ENCODE measurements at places on chromosomes 7 and 10.

DNA sequence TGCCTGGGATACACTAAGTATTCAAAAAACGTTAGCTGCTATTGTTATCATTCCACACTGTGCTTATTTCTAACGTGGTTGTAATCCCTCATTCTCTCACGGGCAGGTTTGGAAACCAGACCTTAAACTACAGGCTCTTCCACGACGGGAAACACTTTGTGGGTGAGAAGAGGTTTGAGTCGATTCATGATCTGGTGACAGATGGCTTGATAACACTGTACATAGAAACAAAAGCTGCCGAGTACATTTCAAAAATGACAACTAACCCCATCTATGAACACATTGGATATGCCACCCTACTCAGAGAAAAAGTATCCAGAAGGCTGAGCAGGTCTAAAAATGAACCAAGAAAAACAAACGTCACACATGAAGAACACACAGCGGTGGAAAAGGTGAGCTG is 163.2 kb upstream of the PRR15 start:
- no peak for DNase-seq

- DNase-seq: no peak
Measured at GRCh38 chr7:101589052-101589451, 40.0 kb downstream of the MYL10 start.

DNA sequence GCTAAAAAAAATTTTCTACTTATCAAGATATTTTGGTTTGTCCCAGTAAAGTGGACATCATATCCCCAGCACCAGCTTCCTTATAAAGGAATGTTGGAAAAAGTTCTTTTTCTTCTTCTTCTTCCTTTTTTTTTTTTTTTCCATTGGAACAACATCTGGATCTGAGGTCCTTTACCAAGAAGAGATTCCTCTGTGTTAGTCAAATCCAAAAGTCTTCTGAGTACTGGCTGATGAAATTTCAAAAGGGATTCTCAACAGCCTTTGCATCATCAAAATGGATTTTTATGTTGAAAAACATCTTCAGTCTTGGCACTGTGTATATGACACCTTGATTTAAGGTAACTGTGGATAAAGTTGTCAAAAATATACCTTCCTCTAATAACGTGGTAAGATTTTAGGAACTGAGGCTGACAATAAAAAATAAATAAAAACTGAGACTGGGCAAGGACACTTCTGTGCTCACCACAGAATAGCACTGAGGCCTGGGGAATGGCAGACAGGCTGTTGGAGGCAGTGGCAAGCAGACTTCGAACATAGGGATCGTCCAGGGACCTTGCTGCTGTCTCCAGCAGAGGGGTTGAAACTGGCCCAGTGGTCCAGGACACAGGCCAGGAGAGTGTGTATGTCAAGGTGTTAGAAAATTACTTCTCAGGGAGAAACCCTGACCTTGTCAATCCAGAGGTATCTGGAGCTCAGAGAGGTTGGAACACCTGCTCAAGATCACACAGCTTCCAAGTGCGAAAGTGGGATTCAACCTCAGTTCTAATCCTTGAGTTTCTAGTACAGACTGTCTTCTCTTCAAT is 130.4 kb downstream of the PTPN20 start:
- no peak for DNase-seq

GRCh38 chr10:9878383-9878782 is 1139.3 kb upstream of the CELF2 start:
- no peak for DNase-seq

GRCh38 chr7:24722386-24723177 is 34.7 kb downstream of the GSDME start:
- no peak for DNase-seq

DNA sequence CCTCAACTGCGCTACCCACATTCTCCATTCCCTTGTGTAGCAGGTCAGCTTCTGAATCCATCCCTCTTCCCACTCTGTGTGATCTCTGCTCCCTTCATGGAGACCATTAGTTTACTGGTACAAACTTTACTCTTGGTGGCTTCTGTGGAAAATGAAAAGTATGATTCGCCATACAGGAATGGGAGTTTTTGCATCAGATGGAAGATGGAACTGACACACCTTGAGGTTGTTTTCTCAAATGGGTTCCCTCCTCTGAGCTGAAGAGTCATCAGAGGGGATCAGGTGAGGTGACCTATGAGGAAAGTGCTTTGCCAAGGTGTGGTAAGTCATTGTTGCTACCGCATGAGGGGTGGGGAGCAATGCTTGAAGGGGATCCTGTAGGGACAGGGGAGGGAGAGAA is 266.8 kb downstream of the INHBA start:
- no peak for DNase-seq

GRCh38 chr7:128389085-128389617 is 20.6 kb downstream of the IMPDH1 start:
- no peak for DNase-seq

GRCh38 chr10:99781734-99782429 is 558 bp upstream of the ABCC2 start:
- DNase-seq: no peak

GRCh38 chr10:15433850-15434537 is 62.9 kb upstream of the FAM171A1 start:
- DNase-seq: no peak

DNA sequence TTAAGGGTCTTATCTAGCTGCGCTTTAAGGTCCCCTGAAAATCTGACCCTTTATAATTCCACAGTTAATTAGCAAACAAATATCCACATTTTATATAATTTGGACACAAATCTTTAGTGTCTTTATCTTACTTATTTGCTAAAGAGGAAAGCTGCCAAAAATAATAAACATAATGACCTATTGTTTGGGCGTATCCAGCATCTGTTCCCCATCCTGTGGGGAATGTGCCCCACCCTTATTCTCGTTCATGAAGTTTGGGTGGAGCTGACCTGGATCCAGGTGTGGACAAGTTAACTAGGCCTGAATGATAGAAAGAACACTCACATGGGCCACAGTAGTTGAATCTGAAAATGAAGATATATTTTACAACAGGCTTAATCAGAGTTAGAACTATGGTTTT is 218.3 kb downstream of the CRPPA start:
- no peak for DNase-seq

DNA sequence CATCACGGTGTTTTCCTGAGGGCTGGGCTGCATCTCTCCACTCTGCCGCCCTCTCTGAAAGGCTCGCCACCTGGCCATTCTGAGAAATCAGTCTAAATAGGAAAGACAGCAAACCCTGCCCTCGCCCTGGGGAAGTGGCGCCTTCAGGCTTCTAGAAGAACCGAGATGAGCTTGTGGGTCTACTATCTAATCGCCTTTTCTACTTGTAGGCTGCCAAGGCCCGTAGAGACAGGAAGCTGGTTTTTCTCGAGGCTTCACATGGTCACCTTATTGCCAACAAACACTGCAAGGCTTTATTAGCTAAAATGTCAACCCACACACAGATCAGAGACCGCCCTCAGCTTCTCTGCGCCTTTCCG is 21.4 kb downstream of the LAT2 start:
- peak; percentile 62 for DNase-seq

DNA sequence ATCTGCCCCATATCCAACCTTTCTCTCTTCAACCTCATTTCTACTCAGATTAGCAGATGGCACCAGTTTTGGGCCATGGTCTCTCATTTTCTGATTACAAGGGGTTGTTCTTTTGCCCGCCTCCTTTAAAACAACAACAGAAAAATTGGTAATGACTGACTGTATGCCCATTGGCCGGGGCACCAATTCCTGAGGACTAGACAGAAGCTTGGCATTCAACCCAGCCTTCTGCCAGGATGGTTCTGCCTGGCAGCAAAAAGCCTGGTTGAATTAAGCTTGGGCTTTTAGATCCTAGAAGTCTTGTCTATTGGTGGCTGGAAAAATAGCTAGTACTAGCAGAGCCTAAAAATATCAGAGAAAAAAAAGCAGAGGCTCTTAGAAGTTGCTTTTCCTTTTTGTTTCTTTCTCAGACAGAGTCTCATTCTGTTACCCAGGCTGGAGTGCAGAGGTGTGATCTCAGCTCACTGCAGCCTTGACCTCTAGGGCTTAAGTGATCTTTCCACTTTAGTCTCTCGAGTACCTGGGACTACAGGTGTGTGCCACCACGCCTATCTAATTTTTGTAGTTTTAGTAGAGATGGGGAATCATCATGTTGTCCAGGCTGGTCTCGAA is 402.6 kb downstream of the AUTS2 start:
- no peak for DNase-seq

All from CD4-positive, alpha-beta T cell treated with Interferon gamma for 1 hour (primary cell).